ENCODE measurements at places on chromosomes 1 and 21. TPM values are rescaled to one million over a fixed set of nuclear protein-coding genes. Genes with fewer than 3 reads are reported as not detected.

- H3K27ac ChIP-seq: no peak overlapping the region
- no peak overlapping the region for H3K4me3 ChIP-seq
Measured at GRCh38 chr1:227906550-227907071, 41.1 kb downstream of the WNT9A start.

DNA sequence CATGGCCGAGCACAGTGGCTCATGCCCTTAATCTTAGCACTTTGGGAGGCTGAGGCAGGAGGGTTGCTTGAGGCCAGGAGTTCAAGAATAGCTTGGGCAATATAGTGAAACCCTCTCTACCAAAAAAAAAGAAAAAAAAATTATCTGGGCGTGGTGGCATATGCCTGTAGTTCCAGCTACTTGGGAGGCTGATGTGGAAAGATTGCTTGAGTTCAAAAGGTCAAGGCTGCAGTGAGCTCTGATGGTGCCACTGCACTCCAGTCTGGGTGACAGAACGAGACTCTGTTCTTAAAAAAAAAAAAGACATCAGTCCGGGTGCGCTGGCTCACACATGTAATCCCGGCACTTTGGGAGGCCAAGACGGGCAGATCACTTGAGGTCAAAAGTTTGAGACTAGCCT is 251.2 kb upstream of the CACYBP start:
- H3K4me1 ChIP-seq: no peaks in the 10 kb centered on the region
- H3K27me3 ChIP-seq: no peaks in the 10 kb centered on the region
- H3K27ac ChIP-seq: no peak overlapping the region
- no peak overlapping the region for H3K4me3 ChIP-seq
- no peak for DNase-seq

The AMY1C gene
- not detected for total RNA-seq

- H3K36me3 ChIP-seq: no peaks in the 10 kb centered on the region
- H3K27ac ChIP-seq: no peak overlapping the region
- DNase-seq: no peak
- H3K4me1 ChIP-seq: no peaks in the 10 kb centered on the region
- no peaks in the 10 kb centered on the region for H3K27me3 ChIP-seq
Measured at GRCh38 chr21:18373606-18374005, 30.0 kb downstream of the TMPRSS15 start.

The NUAK2 gene
- total RNA-seq: 9.5 TPM

The CD1D gene
- total RNA-seq: 1.1 TPM

GRCh38 chr1:30665216-30666010 is 58.0 kb downstream of the MATN1 start:
- H3K27ac ChIP-seq: no peak overlapping the region
- H3K36me3 ChIP-seq: no peaks in the 10 kb centered on the region
- no peaks in the 10 kb centered on the region for H3K4me1 ChIP-seq
- no peak overlapping the region for H3K4me3 ChIP-seq
- DNase-seq: no peak

Measured in adrenal gland (tissue), 19 donors.